ENCODE measurements at places on chromosomes 2 and 18.

- DNase-seq = no peak
Observed at GRCh38 chr2:104975851-104976250, 62.0 kb upstream of the MRPS9 start.

DNA sequence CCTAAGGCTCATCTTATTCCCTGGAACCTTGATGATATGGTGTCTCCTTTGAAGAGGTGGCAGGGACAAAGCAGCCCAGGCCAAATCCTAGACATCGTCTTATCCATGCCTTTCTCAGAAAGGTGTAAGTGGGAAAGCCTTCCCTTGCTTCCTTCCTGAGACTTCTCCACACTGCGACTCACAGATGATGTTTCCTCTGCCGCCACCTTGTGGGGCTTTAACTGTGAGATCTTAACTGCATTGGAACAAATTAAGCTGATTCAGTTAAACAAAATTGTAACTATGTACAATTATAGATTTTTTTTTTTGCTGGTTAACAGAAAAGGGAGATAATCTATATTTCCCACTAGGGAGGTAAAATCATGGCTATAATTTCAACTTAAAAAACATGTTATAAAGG is 10.0 kb upstream of the GCA start:
- DNase-seq = no peak

DNA sequence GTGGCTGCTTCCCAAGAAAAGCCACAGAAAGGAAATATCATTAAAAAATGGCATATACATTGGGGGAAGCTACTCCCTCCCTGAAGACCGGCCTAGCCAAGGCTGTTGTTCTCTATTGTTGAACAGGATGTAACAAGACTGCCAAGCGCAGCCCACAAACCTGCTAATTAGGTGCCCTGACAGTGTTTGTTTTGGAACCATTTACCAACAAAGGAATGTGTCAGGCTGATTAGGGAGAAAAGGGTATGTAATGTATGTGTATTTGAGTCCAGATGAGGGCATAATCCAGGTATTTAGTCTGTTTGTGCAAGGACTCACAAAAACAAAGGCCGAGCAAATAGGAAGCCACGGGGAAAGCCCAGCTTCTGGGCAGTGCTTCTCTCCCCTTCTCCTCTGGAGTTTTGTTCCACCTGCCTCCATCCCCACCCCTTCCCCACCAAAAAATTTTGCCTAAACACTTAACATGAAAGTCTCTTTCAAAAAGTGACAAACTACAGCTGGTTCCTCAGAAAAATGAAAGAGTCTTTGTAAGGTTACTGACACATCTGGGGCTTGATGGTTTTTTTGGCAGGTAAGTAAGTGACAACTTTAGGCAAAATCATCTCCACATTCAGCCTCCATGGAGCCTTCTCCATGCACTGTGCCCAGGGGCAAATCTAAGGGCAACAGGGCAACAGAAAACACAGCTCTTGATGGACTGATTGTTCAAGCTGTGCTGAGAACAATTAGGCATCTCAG is 78.3 kb upstream of the FZD5 start:
- peak; percentile 72 for DNase-seq

- no peak for DNase-seq
Observed at GRCh38 chr2:144670080-144670479, 150.2 kb upstream of the ZEB2 start.

GRCh38 chr18:31102025-31102684 is at the start of gene DSC2:
Gene DSC2 (minus strand): TSS chr18:31102421. CDS start chr18:31101971, 450 bp downstream.
- peak; percentile 84 for DNase-seq

GRCh38 chr2:118635891-118636290 is 211.6 kb downstream of the EN1 start:
- no peak for DNase-seq
